ENCODE measurements at places on chromosomes 2 and 18.
A peak's percentile ranks its signal among the peaks of the same experiment; 100 is the strongest.

DNA sequence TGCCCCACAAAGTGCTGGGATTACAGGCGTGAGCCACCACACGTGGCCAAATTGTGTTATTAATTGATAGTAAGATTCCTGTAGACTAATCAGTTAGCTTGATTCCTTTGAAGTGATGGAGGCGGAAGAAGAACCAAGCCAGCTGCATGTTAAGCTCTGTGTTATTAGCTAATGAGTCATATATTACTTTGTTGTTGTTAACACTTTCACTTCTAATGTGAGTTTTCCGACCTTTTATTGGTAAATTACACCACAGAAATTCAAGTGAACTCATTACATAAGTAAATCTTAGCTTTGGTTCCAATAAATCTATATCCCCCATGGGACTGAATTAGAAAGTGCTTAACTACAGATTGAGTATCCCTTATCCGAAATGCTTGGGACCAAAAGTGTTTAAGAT lies 20.3 kb downstream of the CHMP1B start:
- DNase-seq, result no peak

GRCh38 chr2:238942726-238943300 lies 94.9 kb downstream of the TWIST2 start:
- DNase-seq, result no peak

DNA sequence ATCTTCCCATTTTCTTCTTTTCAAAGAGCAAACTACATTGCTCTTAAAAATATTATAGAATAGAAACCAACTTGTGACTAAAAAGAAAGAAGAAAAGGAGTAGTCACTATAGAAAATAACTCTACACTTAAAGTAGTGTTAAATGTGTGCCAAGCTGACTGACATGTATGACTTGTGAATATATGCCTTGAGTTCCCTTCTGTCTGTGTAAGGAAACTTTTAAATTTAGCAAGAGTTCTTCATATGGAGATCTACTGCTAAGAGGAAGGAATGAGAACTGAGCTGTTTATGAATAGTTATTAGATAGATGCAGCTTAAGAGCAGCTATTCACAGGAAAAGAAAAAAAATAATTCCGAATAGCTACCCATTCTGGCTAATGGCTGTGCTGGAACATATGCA lies 1221.7 kb upstream of the ZEB2 start:
- no peak for DNase-seq

DNA sequence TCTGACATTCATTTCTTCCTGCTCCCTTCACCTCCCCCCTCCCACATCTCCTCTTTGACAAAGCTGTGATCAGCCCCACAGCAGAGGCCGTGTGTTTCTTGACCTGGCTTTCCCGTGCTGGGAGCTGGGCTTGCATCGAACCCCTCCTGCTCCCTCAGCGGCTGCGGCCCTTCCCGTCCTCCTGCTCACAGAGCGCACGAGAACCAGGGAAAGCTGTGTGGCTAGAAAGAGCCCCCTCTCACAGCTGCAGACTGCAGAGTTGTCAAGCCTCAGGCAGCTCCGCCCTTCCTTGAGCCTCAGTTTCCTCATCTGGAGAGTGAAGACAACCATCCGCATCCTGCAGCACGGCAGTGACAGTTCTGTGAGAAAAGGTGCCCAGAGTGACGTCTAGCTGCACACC lies 65.7 kb upstream of the GLI2 start:
- no peak for DNase-seq

GRCh38 chr2:169649278-169649677 lies 44.9 kb downstream of the CFAP210 start:
- no peak for DNase-seq

DNA sequence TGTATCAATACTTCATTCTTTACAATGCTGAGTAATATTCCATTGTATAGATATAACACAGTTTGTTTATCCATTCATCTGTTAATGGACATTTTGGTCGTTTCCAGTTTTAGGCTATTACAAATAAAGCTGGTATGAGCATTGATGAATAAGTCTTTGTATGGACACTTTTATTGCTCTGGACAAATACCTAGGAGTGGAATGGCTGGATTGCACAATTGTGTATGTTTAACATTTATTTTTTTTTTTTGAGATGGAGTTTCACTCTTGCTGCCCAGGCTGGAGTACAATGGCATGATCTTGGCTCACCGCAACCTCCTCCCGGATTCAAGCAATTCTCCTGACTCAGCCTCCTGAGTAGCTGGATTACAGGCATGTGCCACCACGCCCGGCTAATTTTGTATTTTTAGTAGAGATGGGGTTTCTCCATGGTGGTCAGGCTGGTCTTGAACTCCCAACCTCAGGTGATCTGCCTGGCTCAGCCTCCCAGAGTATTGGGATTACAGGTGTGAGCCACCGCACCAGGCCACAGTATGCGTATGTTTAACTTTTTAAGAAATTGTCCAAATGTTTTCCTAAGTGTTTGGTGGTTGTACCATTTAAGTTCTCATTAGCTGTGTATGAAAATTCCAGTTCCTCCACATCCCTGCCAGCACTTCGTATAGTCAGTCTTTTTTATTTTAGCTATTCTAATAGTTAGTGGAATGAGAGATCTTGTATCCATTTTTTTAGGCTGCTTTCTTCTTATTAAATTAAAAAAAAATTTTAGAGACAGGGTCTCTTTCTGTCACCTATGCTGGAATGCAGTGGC lies 194.9 kb upstream of the HAAO start:
- DNase-seq, result no peak

DNA sequence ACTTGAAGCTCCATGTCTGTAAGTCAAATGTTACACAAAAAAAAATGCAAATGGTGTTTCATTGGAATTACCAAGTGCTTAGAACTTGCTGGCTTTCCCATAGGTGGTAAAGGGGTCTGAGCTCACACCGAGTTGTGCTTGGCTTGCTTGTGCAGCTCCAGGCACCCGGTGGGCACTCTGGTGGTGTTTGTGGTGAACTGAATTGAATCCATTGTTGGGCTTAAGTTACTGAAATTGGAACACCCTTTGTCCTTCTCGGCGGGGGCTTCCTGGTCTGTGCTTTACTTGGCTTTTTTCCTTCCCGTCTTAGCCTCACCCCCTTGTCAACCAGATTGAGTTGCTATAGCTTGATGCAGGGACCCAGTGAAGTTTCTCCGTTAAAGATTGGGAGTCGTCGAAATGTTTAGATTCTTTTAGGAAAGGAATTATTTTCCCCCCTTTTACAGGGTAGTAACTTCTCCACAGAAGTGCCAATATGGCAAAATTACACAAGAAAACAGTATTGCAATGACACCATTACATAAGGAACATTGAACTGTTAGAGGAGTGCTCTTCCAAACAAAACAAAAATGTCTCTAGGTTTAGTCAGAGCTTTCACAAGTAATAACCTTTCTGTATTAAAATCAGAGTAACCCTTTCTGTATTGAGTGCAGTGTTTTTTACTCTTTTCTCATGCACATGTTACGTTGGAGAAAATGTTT lies 97.9 kb upstream of the IL1R2 start:
- no peak for DNase-seq

DNA sequence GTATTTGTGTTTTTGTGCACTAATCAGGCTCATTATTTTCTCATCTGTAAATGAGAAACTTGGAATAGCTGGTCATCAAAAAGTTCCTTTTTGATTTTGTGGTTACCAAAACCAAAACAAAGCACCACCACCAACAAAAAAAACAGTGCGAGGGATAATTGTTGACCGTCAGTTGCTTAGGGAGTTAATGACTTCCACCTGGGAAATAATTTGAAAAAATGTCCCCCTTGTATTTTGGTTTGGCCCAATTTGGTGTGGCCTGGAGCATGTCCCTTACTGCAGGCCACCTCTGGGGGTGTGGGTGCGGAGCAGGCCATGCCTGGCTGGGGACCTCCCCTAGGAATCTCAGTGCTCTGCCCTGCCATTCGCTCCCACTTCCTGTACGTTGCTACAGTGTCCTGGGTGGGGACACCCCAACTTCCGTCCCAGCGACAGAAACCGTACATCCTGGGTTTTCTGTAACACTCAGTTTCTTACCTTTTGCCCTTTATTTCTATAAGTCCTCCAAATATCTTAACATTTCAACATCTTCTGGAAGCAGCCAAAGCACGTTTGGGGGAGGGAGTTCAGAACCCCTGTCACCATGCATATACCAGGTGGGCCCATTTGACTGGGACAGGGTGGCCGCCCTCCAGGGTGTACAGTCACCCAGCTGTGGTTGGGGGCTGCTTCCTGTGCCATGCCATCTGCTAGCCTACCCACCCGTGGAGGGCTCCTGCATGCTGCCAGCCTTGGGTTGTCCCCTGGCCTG lies 31.3 kb downstream of the NCK2 start:
- DNase-seq, result peak; percentile 49

DNA sequence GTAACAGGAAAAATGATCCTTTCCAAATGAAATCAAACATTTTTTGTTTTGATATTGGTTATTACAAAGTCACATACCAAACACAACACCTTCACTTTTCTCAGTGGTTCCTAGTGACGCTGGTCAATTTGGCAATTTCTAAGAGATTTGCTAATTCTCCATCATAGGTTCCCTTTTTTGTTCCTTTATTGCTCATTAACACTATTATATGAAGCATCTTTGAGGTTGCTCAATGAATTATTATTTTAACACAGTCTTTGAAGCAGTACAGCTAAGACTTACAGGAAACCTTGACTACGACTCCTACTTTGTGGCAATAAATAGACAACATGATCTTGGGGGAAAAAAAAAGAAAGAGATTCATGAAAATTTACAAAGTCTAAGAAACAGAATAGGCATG lies 152.2 kb upstream of the VRK2 start:
- DNase-seq, result no peak

All from CD4-positive, alpha-beta T cell treated with Interleukin-12 subunit alpha and Interleukin-12 subunit beta, for 1 hour (primary cell).